ENCODE measurements at places on chromosomes 16 and 17. TPM values are rescaled to one million over a fixed set of nuclear protein-coding genes. Genes with fewer than 3 reads are reported as not detected.

DNA sequence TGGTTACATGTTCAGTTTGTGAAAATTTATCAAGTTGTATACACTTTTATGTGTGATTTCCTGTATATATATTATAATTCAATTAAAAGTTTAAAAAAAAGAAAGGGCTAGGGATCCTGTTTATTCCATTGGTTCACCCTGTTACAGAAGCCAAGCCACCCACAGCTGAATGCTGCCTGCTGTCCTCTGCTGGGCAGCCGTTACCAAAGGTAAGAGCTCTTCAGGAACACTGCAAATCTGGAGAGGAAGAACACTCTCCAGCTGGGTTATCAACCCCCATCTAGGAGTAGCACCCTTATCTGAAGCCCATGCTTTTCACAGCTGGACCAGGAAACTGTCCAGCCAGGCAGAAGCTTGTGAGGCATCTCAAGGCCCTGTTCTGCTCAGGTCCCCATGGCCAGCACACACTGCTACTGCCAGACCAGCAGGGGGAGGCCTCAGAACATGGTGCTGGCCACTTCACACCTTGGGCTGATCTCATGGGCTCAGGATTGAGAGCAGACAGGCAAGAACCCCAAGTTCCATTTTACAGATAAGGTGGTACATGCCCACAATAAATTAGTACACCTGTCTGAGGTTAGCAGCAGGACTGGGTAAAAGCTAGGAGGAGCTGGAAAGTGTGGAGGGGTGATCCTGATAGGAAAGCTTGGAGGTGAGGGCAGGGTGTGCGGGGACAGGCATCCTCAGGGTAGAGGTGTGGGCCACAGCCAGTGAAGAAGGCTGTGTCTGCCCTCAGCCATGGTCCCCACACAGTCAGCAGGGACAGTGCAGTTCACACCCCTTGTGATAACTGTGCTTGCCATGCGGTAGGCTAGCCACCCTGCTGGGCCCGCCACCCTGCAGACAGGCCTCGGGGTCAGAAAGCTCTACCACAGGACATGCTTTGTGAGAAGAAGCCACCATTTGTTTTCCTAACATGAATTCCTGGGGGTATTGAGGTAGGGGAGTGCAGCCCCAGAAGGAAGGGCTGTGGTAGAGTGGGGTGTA is 54.3 kb upstream of the SREBF1 start:
- H3K4me1 ChIP-seq, result no peaks in the 10 kb centered on the region
- no peaks in the 10 kb centered on the region for H3K27me3 ChIP-seq
- no peak overlapping the region for H3K27ac ChIP-seq
- H3K4me3 ChIP-seq, result no peak overlapping the region
- H3K36me3 ChIP-seq, result peaks cover 8% of the 10 kb centered on the region

- H3K27ac ChIP-seq, result no peak overlapping the region
- DNase-seq, result no peak
- H3K4me1 ChIP-seq, result no peaks in the 10 kb centered on the region
- H3K4me3 ChIP-seq, result no peak overlapping the region
- no peaks in the 10 kb centered on the region for H3K36me3 ChIP-seq
Measured at GRCh38 chr16:81552743-81553079, 108.1 kb downstream of the CMIP start.

DNA sequence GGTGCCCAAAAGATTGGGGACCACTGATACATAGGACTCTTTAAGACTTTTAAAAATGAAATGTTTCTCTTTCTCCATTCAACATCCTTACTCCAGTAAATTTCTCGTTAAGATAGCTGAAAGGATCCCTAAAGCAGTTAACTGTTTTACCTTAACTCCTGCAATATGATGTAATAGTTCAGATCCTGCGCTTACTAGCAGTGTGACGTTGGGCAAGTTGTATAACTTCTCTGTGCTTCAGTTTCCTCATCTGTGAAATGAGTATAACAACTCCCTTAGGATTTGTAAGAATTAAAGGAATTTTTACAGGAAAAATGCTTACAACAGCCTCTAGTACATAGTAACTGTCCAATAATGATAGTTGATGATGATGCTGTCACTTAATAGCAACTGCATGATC is 158.9 kb downstream of the TANC2 start:
- no peaks in the 10 kb centered on the region for H3K36me3 ChIP-seq
- no peak overlapping the region for H3K27ac ChIP-seq
- no peaks in the 10 kb centered on the region for H3K4me1 ChIP-seq
- H3K27me3 ChIP-seq, result no peaks in the 10 kb centered on the region

DNA sequence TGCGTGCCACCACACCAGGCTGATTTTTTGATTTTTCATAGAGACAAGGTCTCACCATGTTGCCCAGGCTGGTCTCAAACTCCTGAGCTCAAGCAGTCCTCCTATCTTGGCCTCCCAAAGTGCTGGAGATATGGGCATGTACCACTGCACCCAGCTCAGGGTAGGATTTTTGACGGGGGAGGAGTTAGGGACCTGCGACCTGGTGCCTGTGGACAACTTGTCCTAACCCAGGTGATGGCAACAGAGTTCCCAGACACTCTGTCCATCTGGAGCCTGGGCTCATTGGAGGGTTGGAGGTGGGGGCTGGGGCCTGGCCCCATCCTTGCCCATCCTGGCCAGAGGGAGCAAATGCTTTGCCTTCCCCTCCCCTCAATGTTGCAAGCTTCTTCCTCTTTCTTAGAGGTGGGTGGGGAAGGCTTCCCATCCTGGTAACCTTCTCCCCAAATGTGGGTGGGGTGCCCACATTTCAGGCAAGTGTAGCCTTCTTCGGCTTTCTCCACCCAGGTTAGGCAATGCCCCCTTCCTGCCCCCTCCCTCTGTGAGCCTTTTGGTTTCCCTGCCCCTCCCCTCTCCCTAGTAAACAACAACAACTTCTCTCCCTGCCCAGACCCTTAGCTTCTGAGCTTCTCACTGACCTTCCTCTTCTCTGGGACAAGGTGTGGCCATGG is 24.9 kb downstream of the RARA start:
- H3K4me3 ChIP-seq, result no peak overlapping the region
- DNase-seq, result no peak
- H3K4me1 ChIP-seq, result peaks cover 75% of the 10 kb centered on the region
- no peak overlapping the region for H3K27ac ChIP-seq
- peaks cover 13% of the 10 kb centered on the region for H3K36me3 ChIP-seq
- no peaks in the 10 kb centered on the region for H3K27me3 ChIP-seq

- H3K4me1 ChIP-seq, result no peaks in the 10 kb centered on the region
- no peak for DNase-seq
- H3K36me3 ChIP-seq, result no peaks in the 10 kb centered on the region
- H3K27me3 ChIP-seq, result no peaks in the 10 kb centered on the region
- no peak overlapping the region for H3K4me3 ChIP-seq
- no peak overlapping the region for H3K27ac ChIP-seq
Measured at GRCh38 chr17:49247944-49248343, 17.4 kb upstream of the PHOSPHO1 start.

DNA sequence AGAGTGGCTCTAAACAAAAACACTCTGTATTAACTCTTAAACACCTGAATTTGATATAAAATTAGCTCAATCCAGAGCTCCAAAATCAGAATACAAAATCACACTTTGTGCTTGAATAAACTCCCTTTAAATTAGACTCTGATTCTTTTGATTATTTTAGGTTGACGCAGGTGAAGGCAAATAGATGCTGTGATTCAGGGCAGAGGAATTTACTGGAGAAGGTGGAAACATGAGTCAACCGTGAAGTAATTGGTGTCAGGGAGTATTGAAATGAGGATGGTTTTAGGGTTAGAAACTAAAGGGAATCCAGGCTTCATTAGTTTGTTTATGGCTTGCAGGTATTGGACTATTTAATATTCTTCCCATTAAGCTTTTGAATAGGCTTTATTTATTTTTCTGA is 37.1 kb upstream of the TEKT1 start:
- no peak overlapping the region for H3K4me3 ChIP-seq
- no peak for DNase-seq
- no peaks in the 10 kb centered on the region for H3K27me3 ChIP-seq
- H3K4me1 ChIP-seq, result no peaks in the 10 kb centered on the region
- no peaks in the 10 kb centered on the region for H3K36me3 ChIP-seq

GRCh38 chr17:76868176-76868668 is at the start of gene MGAT5B:
Gene MGAT5B (plus strand): TSS chr17:76868404. CDS start chr17:76869030, 626 bp downstream.
- no peak within 1 kb of the TSS for H3K4me3 ChIP-seq
- no peak within 1 kb of the TSS for H3K27ac ChIP-seq
- peaks cover 4% of the 10 kb centered on the region for H3K4me1 ChIP-seq
- peaks cover 11% of the 10 kb centered on the region for H3K27me3 ChIP-seq
- DNase-seq, result peak; percentile 75

- no peak overlapping the region for H3K27ac ChIP-seq
- no peak overlapping the region for H3K4me3 ChIP-seq
- DNase-seq, result no peak
- no peaks in the 10 kb centered on the region for H3K4me1 ChIP-seq
- no peaks in the 10 kb centered on the region for H3K27me3 ChIP-seq
Measured at GRCh38 chr16:51286272-51286671, 135.2 kb upstream of the SALL1 start.

DNA sequence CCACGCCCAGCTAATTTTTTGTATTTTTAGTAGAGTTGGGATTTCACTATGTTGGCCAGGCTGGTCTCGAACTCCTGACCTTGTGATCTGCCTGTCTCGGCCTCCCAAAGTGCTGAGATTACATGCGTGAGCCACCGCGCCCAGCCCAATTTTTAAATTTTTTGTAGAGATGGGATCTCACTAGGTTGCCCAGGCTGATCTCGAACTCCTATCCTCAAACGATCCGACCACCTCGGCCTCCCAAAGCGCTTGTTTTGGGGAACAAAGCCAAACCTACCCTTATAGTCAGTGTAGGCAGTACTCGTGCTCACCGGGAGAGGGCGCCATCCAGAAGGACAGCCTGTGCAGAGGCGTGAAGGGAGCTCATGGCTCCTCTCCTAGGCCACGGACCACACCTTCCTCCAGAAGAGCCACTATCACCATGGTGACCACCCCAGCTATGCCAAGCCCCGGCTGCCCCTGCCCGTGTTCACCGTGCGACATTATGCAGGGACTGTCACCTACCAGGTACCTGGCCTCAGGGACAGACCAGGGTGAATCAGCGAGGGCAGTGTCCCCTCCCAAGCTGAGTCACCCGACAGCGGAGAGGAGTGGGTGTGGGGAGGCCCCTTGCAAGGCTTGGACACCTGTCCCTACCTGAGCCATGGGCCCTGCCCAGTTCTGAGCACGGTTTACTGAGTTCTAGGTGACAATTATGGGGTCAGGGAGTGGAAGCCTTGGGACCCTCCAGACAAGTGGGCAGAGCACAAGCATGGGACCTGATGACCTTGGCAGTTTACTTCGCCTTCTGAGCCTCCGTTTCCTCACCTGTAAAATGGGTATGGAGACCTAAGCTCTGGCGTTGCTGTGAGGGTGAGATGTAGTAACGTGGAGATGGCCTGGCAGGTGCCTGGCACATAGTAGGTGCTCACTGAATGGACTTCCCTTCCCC is 13.7 kb downstream of the MYO15B start:
- H3K4me1 ChIP-seq, result no peaks in the 10 kb centered on the region
- peak; percentile 52 for DNase-seq
- H3K27me3 ChIP-seq, result no peaks in the 10 kb centered on the region

GRCh38 chr17:21362331-21362931 is 13.7 kb upstream of the KCNJ12 start:
- H3K4me1 ChIP-seq, result no peaks in the 10 kb centered on the region
- no peak overlapping the region for H3K4me3 ChIP-seq
- no peaks in the 10 kb centered on the region for H3K27me3 ChIP-seq

DNA sequence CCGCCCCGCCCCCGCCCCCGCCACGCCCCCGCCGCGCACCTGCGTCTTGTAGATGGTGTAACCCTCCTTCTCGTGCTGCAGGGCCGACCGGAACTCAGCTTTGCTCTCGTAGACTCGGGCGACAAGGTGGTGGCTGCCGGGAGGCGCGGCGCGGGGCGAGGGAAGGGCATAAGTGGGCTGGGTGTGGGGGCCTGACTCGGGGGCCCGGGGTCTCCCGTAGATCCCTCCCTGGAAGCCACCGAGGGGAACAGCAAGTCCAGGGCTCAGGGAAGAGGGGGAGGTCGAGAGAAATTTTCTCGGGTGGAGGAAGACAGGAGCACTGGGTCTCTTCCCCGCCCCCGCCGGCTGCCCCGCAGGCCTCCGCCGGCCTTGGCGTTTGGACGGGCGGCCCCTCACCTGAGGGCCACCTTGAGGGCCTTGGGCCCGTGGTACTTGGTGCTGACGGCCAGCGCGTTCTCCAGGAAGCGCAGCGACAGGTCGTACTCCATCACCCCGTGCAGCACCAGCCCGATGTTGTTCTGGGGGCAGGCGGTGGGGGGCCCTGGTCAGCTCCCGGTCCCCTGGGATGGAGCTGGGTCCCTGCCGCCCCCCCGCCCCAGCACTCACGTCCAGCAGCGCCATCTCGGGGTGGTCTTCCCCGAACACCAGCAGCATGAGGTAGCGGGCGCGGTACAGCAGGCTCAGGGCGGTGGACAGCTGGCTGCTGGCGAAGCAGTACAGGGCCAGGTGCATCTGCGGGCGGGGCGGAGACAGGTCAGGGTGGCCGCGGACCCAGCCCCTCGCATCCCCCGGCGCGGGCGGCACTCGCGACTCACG is 19.4 kb downstream of the CLUH start:
- no peaks in the 10 kb centered on the region for H3K36me3 ChIP-seq
- DNase-seq, result no peak
- no peak overlapping the region for H3K27ac ChIP-seq
- H3K4me3 ChIP-seq, result no peak overlapping the region
- no peaks in the 10 kb centered on the region for H3K27me3 ChIP-seq
- H3K4me1 ChIP-seq, result peaks cover 12% of the 10 kb centered on the region

DNA sequence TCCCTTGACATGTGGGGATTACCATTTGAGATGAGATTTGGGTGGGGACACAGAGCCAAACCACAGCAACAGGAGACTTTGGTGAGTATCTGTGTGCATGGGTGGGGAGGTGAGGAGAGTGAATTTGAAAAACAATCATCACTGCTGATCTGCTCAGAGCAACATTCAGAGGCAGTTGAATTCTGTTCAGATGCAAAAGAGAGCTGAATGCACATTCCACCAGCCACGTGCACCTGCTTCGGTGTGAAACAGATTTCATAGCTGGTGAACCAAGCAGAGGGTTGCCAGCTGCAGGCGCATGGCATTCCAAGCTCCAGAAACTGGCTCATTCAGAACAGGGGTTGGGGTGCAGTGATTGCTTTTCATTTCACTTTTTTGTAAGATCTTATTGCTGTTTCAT is 233.1 kb upstream of the FOXF1 start:
- DNase-seq, result no peak
- H3K4me1 ChIP-seq, result no peaks in the 10 kb centered on the region
- no peak overlapping the region for H3K27ac ChIP-seq
- H3K27me3 ChIP-seq, result no peaks in the 10 kb centered on the region
- no peak overlapping the region for H3K4me3 ChIP-seq

- H3K27me3 ChIP-seq, result no peaks in the 10 kb centered on the region
- no peak for DNase-seq
- no peak overlapping the region for H3K4me3 ChIP-seq
Measured at GRCh38 chr16:66058832-66059231, 307.7 kb upstream of the CDH5 start.

GRCh38 chr16:12319428-12320035 is 343.0 kb downstream of the SNX29 start:
- no peak for DNase-seq
- H3K27me3 ChIP-seq, result no peaks in the 10 kb centered on the region
- H3K36me3 ChIP-seq, result no peaks in the 10 kb centered on the region
- H3K27ac ChIP-seq, result no peak overlapping the region

Gene TBC1D26
- total RNA-seq, result 0.20 TPM

Gene CNTD1
- not detected for total RNA-seq

Gene ZP2
- total RNA-seq, result not detected

Gene KIAA0513
- 13.5 TPM for total RNA-seq

Gene NOTUM
- total RNA-seq, result 0.35 TPM

Gene KRTAP9-2
- total RNA-seq, result not detected

Data from CD8-positive, alpha-beta memory T cell (primary cell).